ENCODE measurements at places on chromosomes 6 and 20. TPM values are rescaled to one million over a fixed set of nuclear protein-coding genes. Genes with fewer than 3 reads are reported as not detected.

The OPN5 gene
- 1.1 TPM for polyA plus RNA-seq

The COL11A2 gene
- 5.6 TPM for polyA plus RNA-seq

The SIRPA gene
- 32.5 TPM for polyA plus RNA-seq

The SNAI1 gene
- polyA plus RNA-seq = 10.0 TPM

The TTBK1 gene
- polyA plus RNA-seq = 0.30 TPM

The TRIM38 gene
- 8.8 TPM for polyA plus RNA-seq

The TUBB1 gene
- 2.7 TPM for polyA plus RNA-seq

The TUBB2B gene
- 122 TPM for polyA plus RNA-seq

The KCTD20 gene
- 52.0 TPM for polyA plus RNA-seq

The CDSN gene
- polyA plus RNA-seq = not detected

The ZNF311 gene
- 6.8 TPM for polyA plus RNA-seq

Measured in right renal pelvis (tissue), 4 donors.